ENCODE measurements at places on chromosomes 2 and 18. TPM values are rescaled to one million over a fixed set of nuclear protein-coding genes. Genes with fewer than 3 reads are reported as not detected.

The COPS9 gene
- 114 TPM for total RNA-seq

The SERPINB4 gene
- not detected for total RNA-seq

DNA sequence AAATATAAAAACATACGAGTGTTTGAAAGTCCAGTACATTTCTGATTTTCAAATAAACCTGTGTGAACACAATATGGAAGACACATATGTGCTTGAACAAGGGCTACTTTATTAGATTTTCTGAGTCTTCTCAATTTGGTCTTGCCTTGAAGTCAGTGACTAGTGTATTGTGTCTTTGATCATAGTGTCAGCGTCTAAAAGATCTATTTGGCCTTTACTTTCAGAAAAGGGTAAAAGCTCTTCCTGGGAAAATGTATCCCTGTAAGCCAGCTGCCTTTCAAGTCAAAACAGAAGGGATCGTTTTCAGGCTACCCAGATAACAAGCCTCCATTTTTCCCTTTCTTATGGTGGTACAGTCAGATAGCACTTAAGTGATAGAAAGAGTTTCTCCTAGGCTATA is 471.9 kb downstream of the CMPK2 start:
- DNase-seq: no peak

DNA sequence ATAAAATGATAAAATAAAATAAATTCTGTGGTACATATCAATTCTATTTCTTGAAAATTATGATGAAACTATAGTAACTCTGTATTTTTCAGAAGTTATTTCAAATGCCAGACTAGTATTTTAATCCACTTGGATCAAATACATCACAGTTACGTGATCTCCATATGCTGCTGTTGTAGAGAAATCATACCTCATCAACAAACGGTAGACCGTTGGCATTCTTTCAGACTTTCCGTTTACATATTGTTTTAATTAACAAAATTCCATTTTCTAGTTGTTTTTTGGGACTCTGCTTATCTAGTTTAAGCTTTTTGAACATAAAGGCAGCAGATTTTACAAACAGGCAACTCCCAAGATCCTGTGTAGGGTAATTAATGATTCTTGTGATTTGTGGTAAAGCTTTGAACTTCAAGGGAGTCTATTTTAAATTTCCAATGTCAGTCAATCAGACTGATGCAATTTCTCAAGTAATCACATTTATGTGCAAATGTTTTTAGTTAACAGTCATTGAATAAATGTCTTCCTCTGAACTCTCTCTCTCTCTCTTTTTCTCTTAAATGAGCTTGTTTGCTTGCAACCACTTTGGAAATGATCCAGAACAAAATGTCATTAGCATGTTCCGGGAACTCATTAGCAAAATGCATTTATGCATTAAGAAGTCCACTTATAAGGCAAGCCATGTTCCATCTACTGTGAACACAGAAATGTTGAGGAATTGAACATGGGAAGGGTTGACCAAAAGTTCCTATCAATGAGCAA is 31.8 kb downstream of the NYAP2 start:
- DNase-seq: no peak

GRCh38 chr2:643334-643733 is 33.9 kb downstream of the TMEM18 start:
- DNase-seq: no peak

- DNase-seq: peak; percentile 74
Observed at GRCh38 chr2:42971947-42972736, 179.8 kb upstream of the HAAO start.

GRCh38 chr2:25989154-25989553 is 6.9 kb upstream of the KIF3C start:
- no peak for DNase-seq

GRCh38 chr2:53641290-53641689 is 126.3 kb upstream of the CHAC2 start:
- DNase-seq: no peak

Measured in fibroblast of villous mesenchyme (primary cell).